ENCODE measurements at places on chromosomes 5 and 9.

DNA sequence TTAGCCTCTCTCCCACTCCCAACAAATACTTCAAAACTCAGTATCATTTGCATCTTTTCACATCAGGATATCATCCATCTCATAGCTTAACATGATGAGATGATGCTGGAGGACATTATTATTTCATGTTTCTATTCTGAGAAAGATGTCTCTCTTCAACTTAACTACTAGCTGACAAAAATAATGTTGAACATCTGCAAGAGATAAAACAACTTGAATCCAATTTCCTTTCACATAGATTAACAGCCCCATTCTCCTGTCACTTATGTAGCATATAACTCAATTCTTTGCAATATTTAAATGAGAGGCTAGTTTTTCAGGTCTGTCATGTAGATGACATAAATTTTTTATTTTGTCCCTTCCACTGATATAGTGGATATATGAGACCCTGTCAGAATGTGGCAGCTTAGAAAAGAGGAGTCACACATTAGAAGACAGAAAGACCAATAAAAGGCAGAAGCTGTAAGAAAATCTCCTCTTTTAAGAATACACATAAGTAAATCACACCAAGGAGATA lies 239.2 kb upstream of the KIF2A start:
- no peak for DNase-seq

- DNase-seq: no peak
These were observed 98.4 kb downstream of the FGF1 start for GRCh38 chr5:142587354-142587965.

GRCh38 chr9:137977571-137978261 lies 100.1 kb downstream of the CACNA1B start:
- no peak for DNase-seq

GRCh38 chr9:68708513-68708912 lies 3.5 kb downstream of the PIP5K1B start:
- DNase-seq: no peak

GRCh38 chr5:76524868-76525267 lies 98.3 kb downstream of the F2RL2 start:
- DNase-seq: peak; percentile 32

DNA sequence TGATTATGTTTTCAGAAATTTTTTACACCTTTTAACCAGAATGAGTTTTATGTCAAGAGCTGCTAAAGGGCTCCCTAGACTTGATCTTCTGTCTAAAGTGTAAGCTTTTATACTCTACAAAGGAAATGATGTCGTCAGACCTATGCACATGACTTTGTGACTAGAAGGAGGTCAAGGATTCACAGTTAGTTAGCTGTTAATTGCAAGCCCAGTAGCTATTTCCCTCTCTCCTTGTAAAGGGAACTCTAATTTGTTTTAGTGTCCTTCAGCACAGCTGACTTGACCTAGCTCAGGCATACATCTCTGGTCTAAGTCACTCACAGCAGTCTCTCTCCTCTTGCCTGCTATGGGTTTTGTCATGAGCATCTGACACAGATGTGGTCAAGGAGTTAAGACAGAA lies 173.5 kb upstream of the NREP start:
- DNase-seq: no peak

- DNase-seq: no peak
These were observed 126.7 kb downstream of the MACROH2A1 start for GRCh38 chr5:135272311-135272805.

- DNase-seq: no peak
These were observed 34.5 kb downstream of the C9orf57 start for GRCh38 chr9:72025906-72026305.

GRCh38 chr9:135225619-135226228 lies 138.3 kb downstream of the OLFM1 start:
- DNase-seq: no peak

GRCh38 chr5:106092455-106092854 lies 1578.3 kb downstream of the EFNA5 start:
- DNase-seq: no peak

- DNase-seq: no peak
These were observed 481.8 kb upstream of the ARRDC3 start for GRCh38 chr5:91864962-91865361.

DNA sequence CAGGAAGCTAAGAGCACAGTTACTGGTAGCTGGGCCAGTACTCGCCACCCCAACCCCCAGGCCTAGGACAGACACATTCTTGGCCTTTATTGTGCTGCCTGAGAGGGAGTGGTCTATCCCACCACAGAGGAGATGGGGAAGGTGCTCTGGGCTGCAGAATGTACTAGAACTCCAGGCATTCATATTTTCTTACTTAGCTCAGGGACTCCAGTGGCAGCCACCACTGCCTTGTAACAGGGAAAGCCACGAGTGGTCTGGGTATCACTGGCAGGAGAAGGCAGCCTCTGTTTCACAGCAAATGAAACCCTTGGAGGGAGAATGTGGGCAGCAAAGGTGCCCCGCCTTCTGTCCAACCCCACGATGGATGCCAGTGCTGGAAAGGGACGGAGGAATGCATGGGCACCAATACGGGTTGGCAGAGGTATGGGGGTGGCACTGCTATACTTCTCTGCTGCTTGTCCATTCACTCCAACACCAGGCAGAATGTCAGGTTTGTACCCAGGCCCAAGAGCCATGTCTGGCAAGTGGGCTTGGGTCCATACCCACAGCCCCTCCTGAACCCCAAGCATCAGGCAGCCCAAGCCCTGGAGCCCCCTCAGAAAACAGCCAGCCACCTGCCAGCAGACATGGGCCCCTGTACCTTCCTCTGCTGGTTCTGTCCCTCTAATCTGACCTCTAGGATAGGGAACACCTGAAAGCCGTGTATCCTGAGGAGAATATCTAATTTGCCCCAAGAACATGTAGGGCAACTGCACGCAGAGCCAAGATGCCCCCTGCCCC lies 4.6 kb downstream of the SEPTIN8 start:
- DNase-seq: no peak

DNA sequence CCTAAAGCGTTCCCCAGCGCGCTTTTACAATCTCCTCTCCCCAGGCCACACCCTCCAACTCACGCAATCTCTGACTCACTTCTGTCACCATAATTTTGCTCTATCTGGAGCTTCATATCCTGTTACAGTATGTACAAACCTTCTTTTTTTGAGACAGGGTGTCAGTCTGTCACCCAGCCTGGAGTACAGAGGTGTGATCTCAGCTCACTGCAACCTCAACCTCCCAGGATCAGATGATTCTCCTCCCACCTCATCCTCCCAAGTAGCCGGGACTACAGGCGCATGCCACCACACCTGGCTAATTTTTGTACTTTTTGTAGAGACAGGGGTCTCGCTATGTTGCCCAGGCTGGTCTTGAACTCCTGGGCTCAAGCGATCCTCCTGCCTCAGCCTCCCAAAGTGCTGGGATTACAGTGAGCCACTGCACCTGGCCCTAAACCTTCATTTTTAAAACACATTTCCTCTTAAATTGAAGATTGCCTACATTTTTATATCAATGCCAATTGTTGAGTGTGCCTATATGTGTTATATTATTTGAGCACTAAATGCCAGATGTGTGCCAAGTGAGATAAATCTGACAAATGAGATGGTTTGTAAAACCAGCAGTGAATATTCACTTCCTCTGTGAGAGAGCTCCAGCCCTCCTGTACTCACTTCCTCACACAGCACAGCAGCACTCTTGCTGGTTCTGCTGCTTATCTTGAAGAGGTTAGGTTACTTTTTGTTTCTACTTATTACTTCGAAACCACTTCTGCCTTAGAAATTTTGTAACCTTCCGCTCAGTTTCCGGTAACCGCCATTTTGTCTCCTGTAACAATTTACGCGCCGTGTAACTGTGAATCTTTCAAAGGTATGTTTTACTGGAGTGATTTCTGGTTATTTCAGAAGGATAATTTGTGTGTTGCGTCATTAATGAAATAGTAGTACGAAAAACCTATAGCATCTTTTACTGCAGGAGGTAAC lies 57.9 kb downstream of the DOCK8 start:
- no peak for DNase-seq

- no peak for DNase-seq
These were observed 69.9 kb downstream of the EHMT1 start for GRCh38 chr9:137688725-137689124.

- DNase-seq: peak; percentile 37
These were observed 52.7 kb upstream of the ERCC6L2 start for GRCh38 chr9:95822583-95823431.

DNA sequence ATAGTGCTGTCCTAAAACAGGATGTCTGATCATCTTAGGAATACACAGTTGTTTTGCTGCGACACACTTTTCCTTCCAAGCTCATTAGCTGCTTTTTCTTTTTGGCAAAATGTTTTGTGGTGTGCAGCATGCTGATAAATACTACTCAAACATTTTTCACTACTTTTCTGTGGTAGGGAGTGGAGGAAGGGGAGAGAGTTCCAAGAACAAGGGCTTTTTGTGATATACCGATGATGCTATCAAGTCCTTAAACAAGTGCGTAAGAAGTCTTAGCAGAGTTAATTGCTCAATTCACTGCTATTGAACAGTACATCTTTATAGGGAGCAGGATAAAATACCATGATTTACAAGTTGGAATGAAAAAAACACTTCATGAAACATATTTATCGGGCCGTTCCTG lies 23.6 kb upstream of the TEK start:
- no peak for DNase-seq

DNA sequence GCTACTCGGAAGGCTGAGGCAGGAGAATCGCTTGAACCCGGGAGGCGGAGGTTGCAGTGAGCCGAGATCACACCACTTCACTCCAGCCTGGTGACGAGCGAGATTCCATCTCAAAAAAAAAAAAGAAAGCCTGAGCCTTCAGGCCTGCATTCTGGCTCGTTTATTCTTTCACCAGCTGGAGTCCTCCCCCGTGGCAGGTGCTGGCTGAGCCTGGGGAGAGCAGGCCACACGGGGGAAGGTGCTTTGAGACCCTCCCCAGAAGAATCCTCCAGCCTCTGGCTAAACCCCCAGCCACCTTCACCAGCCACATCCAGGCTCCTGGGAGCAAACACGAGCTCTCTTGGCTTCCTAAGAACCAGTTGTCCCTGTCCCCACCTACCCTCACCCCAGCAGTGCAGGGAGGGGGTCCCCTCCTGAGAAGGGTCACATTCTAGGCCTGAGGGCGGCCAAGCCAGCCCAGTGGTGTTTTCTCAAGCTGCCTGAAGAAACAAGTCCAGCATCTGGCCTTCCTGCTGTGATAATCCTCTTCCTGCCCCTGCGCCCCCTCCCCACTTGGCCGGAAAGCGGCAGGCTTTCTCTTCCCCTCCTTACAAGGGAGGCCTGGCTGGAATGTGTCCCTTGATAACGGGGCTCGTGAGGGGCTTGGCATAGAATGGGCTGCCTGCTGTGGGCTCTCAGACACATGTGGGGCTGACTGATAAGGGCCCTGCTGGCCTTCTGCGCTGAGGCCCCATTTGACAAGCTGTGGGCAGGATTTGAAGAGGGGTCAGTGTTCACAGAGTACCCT lies 41.5 kb downstream of the PLPP7 start:
- no peak for DNase-seq

- DNase-seq: no peak
These were observed 178.0 kb upstream of the DMAC1 start for GRCh38 chr9:7977586-7977985.

- DNase-seq: no peak
These were observed 46.7 kb downstream of the FNBP1 start for GRCh38 chr9:129996161-129996830.

GRCh38 chr5:147779694-147780093 lies 2.8 kb downstream of the JAKMIP2 start:
- no peak for DNase-seq

GRCh38 chr5:124546643-124547042 lies 199.8 kb downstream of the ZNF608 start:
- no peak for DNase-seq

- no peak for DNase-seq
These were observed 154.1 kb downstream of the LRRC70 start for GRCh38 chr5:62732677-62733121.

- DNase-seq: no peak
These were observed 237.6 kb upstream of the ADAMTSL1 start for GRCh38 chr9:18236336-18236735.

DNA sequence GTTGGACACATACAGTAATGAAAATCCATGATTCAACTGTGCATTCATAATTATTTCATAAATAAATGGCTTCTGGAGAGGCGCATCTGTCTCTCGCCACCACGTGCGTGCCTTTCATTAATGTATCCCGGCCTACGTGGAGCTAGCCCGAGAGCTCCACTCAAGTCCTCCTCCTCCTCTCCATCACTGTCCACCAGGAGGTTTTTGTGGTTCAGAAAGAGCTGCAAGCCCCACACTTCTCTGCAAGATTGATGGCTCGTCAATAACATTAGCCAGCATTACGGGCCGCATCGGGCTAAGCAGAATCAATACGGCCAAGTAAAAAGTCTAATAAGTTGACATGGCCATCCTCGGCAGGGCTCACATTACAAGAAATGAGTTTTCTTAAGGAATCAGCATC lies 499.8 kb downstream of the BNC2 start:
- no peak for DNase-seq

GRCh38 chr9:35951736-35952135 lies 6.2 kb downstream of the OR2S2 start:
- DNase-seq: no peak

- peak; percentile 81 for DNase-seq
These were observed 33.1 kb downstream of the RASA1 start for GRCh38 chr5:87300744-87301143.

- no peak for DNase-seq
These were observed 82.2 kb downstream of the SHB start for GRCh38 chr9:37986771-37987258.

DNA sequence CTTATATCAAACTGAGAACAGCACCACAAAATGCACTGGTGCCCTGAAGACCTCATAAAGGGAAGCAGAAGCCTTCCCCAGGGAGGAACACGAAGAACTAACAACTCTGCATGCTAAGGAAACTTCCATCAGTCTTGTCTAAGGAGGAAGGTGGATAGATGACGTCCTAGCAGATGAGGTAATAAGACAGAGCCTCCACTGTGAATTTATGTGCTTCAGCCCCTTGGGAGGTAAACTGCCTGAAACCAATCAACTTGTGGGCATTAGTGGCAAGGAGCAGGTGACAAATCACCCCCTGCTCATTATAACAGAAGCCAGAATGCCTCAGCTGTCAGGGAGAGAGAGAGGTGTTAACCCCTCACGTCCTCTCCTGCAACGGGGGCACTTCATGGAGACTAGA lies 48.9 kb upstream of the SPIN1 start:
- DNase-seq: no peak

DNA sequence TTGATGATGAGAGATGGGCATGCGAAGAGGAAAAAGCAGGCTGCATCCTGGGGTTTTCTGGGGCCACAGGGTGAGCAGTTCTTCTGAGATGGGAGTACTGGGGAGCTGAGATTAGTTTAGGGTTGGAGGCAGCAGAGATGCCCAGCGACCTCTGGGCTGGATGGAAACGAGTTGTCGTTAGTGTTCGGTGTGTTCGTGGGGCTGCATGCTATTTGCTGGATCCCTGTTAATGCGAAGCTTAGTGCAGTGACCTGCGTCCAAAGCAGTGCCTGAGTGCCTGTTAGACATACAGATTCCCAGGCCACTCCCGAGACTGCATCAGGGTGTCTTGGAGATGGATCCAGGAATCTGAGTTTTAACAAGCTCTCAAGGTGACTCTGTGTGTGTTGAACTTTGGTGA lies 201.3 kb downstream of the CACNA1B start:
- no peak for DNase-seq

- no peak for DNase-seq
These were observed 235.3 kb downstream of the SEC61B start for GRCh38 chr9:99457406-99457805.
